ENCODE measurements at places on chromosomes 12 and 14.

DNA sequence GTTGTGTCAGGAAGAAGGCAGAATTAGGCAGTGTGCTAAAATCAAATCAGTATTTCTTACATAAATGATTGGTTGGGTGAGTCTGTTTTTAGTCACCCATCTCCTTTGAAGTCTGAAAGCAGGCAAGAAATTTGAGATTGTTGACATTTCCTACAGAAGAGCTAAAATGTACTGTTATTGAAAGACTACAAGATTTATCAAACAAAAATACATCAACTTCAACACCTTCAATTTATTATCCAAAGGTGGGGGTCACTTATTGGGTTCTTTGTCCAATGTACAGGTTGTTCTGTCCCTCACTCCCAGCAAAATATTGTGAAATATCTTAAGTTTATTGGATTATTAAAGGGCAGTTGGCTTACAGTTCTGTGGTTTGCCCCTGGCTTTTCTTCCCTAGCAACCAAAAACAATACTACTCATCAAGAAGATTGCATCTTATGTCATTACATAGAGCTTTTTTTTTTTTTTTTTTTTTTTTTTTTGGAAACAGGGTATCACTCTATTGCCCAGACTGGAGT, 20.6 kb upstream of the PKP2 start:
- DNase-seq = no peak

- DNase-seq = no peak
These were observed at the start of gene DNAJC22 for GRCh38 chr12:49346659-49347310. TSS of gene DNAJC22 (plus strand) at chr12:49346888. CDS start at chr12:49348873, 1,985 bp downstream.

DNA sequence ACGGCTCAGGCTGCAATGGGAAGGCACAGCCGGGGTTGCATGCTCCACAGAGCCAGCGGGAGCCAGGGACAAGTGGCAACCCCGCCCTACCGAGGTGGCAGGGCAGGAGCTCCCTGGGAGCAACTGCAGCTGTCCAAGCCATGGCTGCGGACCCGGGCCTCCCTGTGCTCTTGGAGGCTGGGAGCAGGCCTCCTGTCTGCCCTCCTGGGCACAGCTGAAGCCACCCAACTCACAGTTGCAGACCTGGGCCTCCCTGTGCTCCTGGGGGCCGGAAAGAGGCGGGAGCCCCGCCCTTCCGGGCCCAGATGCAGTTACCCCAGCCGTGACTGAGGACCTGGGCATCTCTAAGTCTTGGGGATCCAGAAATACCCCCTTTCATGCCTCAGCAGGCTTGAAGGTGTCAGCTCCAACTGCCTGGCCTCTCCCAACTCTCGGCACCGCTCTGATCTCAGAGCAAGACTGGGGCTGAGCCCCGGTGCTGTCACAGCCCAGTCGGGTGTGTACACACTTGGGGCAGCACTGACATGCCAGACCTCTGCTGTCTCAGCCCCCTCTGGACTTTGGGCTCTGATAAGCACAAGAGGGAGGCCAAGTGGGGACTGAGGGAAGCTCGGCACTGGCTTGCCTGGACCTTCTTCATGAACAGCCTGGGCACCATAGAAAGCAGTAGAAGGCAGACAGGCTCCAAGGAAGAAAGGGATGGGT, 7.5 kb upstream of the RASSF9 start:
- no peak for DNase-seq

DNA sequence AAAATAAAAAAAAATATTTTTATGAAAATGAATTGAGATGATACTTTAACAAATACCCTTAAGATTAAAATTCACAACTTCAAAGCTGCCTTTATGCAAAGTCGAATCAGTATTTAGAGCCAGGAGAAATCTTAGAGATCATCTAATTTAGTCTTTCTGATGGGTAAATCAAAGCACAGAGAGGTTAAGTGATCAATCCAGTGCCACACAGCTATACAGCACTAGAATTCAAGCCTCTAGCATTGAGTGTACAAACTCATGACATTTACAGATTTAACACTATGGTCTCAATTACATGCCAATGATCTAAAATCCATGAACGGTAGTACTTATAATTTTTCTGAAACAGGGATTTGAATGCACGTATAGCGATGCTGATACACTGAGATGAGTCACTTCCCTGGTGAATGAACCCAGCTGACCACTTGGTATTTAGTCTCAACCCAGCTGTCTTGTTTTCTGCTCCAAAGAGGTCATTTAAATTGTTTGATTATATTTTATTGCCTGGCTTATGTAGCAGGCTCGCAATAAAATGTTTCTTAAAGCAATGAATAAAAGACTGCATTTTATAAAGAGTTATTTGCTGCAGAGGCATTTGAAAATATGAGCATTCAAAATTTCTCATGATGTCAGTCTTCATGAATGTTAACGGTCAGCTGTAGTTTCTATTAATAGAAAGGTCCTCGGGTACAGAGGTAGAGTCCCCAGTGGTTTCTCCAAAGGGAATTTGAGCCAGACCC, 152.4 kb upstream of the PRICKLE1 start:
- DNase-seq = no peak

DNA sequence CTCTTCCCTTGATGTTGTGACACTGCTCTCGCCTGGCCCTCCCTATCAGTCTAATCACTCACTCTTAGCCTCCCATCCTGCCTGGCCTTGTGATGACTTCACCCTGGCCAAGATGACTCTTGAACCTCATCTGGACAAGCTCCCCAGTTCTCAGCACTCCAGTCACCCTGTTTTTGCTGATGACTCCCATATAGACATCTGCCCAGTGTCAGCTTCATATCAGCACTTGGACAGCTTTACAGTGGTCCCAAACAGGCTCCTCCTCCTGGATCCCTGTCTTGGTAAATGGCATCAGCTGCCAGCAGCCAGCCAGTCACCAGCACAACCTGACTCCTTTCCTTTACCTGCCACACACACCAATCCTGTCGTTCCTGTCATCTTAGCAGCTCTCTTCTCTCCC, 104.2 kb downstream of the POLR3B start:
- DNase-seq = no peak

- DNase-seq = no peak
These were observed 49.5 kb downstream of the ATP2A2 start for GRCh38 chr12:110330544-110330943.

DNA sequence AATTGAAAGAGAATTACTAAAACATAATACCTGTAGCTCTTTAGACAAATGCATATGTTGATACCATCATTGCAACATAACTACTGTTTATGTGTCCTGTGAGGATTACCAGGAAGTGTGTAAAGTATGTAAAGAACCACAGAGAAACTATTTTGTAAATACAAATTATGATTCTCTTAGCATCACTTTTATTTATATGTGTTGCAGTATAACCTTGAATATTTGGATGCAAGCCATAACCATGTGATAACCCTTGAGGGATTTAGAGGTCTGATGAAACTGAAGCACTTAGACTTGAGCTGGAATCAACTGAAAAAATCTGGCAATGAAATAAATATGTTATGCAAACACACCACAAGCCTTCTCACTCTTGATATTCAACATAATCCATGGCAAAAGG, 77.5 kb downstream of the LRRC9 start:
- no peak for DNase-seq

DNA sequence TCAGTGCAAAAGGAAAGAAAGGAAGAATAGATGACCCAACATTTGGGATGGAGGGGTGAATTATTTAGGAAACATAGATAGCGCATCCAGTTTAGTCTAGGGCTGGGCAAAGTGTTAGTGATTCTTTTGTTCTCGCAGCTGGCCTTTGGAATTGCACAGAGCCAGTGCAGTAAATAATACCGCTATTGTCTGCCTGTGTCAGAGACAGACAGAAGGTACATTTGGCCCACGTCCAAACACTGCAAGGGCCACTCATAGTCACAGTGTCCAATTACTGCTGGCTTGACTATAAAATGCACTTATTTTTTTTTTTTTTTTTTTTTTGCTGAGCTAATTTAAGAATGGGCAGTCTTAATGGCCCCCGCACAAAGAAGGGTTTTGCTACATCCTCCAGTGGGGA, 638.6 kb downstream of the BCL11B start:
- peak; percentile 16 for DNase-seq

GRCh38 chr12:20212658-20213555, 155.4 kb upstream of the PDE3A start:
- DNase-seq = no peak

DNA sequence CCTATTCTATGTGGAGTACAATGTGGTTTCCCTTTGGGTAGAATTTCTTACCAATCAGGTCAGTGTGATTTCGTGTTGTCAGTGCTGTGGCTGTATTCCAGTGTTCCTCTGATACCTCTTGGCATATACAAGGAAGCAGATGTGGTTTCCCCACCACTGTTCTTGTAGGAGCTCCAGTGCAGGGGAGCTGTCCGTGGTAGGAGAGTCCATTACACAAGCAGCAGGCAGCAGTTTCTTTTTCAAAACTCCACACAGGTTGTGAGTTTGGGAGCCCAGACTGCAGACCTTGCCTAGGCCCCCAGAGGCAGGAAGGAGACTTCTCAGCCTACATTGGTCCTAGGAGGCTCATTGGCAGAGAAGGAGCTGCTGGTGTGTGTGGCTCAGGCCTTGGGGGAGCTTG, 452.8 kb downstream of the AACS start:
- peak; percentile 59 for DNase-seq

- DNase-seq = no peak
These were observed 46.7 kb downstream of the DAD1 start for GRCh38 chr14:22542360-22542759.

GRCh38 chr14:49767571-49768300, at the start of gene KLHDC2:
TSS of gene KLHDC2 (plus strand) at chr14:49768153. CDS start at chr14:49768469, 316 bp downstream.
- DNase-seq = peak; percentile 82

DNA sequence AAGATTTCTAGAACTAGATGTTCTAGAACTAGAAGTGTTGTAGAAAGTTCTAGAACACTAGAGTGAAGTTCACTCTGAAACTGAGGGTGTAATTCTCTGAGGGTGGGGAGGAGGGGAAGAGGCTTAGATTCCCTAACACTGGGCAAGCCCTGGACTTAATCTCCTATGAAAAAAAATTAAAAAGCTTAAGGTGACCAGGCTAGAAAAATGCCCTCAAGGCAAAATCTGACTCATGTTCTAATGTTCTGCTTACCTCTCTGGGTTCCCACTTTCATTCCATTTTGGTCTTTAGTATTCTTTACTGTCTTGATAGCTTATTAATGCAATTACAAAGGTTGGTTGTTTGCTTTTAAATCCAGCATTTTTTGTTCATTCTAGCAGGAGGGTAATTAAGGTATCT, 101.5 kb downstream of the KICS2 start:
- no peak for DNase-seq

GRCh38 chr14:86838363-86838762, 1154.6 kb downstream of the GALC start:
- no peak for DNase-seq

DNA sequence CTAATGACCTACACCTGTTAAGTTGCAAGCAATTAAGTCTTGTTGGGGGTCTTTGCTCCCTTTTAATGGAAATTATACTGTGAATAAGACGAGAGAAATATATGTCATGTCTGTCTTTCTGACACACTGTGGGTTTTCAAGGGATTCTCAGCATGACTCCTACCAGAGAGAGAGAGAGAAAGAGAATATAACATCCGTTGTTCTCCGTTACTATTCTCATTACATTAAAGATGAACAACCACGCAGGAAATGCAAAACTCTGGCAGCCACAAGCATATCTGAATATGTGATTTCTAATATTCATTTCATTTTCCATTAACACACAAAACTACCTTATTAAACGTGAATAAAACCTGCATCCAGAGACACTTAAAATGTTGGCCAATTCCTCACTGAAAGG, 67.3 kb upstream of the EGLN3 start:
- DNase-seq = no peak

GRCh38 chr12:56840922-56841321, 77.8 kb downstream of the HSD17B6 start:
- no peak for DNase-seq

DNA sequence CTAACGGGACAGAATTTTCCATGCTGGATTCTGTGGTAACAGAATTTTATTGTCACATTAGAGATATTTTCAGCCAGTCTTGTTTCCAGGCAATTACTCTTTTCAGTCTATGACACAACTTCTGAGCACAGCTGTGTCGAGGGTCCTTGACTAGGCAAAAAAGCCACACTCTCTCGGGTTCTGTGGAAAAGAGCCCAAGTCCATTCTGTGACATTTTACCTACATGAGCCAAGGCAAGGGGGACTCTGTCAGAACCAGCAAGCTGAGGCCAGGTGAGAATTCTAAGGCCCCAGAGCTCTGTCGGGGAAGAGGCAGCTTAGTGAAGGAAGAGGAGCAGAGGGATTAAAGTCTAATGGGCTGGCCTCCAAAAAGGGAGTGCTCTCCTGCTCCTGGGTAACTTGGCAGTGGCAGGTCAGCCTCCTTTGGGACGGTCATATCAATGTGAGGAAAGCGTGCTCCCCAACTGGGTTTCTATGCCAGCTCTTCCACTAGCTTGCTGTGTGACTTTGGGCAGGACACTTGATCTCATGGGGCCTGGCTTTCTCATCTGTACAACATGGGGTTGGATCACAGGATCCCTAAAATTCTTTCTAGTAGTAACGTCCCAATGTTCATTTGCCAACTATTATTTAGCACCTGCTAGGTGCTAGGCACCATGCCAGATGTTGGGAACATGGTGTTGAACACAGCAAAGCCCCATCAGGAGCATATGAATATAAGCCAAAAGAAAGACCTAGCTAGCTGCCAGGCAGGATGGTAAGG, 16.0 kb upstream of the RIC8B start:
- DNase-seq = no peak

GRCh38 chr14:103508521-103509329, 13.9 kb downstream of the CKB start:
- DNase-seq = no peak

DNA sequence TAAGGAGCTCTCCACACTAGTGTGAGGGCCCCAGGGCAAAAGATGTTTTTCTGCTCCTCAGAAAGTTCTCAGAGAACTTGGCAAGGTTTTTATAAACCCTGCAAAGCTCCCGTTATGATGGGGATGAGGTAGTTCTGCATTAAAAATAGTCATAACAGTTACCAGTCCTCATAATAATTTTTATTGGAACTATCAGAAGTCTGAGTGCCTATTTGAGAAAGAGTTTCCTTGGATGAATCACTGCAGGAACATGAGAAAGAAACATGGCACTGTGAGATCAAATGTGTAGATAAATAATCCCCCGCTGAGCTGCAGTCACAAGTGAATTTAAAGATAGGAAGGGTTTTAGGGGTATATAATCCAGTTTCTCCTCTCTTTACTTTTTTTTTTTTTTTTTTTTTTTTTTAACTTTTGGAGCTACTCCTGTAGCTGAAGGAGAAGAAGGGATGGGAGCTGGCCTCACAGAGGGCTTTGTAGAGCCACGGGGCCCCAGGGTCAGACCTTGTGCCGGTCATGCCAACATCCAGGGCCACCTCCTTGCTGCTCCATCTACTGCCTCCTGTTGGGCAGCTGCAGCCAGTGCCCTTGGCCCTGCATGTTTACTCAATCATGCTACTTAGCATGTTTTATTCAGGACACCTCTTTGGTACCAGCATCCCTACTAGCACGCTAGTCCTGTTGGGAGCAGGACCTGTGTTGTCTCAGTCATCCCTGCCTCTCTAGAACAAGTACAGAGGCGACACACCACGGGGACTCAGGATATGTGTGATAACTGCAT, 39.5 kb downstream of the EVL start:
- no peak for DNase-seq

Data from renal cortex interstitium (tissue), 15 donors.